Non-pigmented ciliary epithelial cell (primary cell): ENCODE measurements at places on chromosomes 16 and 17.

DNA sequence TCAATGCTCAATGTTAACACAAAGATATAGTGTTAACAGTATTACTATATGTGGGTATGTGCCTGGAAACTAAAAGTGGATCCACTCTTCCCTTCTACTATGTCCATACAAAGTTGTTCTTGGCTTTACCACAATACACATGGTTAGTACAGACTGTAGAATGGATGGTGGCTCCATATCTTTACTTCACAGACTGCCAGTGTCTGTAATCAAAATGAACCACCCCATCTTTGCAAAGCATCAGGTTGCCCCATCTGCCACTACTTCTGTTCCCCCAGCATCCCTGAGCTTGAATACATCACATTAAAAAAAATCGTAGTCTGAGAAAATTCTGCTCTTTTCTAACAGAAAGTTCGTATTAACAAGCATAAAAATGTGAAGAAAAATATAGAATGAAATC lies 30.0 kb downstream of the USP32 start:
- no peak for DNase-seq

DNA sequence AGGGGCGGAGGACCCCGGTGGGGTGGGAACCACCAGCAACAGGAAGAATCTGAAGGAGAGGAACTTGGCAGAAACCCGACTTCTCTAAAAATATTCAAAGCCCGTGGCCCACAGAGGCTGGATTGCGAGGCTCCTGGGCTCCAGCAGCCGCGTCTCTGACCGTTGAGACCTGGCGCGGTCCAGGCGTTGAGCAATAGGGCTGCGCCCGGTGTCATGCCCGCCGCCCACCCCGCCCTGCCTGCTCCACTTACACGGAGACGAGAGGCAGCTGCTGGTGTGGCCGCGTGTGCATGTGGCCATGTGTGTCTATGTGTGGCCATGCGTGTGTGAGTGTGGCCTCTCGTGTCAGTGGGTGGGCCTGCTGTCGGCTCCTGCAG lies 83.6 kb downstream of the IRF8 start:
- DNase-seq = no peak

GRCh38 chr17:73603971-73604370 lies 40.3 kb downstream of the SDK2 start:
- no peak for DNase-seq

GRCh38 chr16:24217461-24217860 lies 38.7 kb upstream of the CACNG3 start:
- no peak for DNase-seq

DNA sequence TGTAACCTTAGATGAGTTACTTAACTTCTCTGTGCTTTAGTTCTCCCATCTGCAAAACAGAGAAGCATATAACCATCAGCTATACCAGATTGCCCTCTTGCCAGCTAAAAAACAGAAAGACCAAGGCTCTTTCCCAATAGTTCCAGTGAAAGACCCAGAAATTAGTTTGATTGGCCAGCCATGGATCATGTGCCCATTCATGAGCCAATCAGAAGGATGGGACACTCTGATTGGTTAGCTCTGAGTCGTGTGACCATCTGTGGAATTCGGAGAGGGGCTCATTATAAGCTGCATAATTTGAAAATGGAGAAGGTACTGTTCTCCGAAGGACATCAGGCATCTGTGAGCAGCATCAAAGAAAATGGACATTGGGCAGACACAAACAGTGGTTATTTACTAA lies 155.2 kb downstream of the ABCC12 start:
- DNase-seq = no peak

- DNase-seq = no peak
Measured at GRCh38 chr16:28558456-28558855, 4.7 kb downstream of the SGF29 start.
